SK-N-DZ (cell line): ENCODE measurements at places on chromosomes 12 and 14.

- DNase-seq: peak; percentile 67
These were observed 124.4 kb downstream of the RAD51B start for GRCh38 chr14:67943947-67944346.

DNA sequence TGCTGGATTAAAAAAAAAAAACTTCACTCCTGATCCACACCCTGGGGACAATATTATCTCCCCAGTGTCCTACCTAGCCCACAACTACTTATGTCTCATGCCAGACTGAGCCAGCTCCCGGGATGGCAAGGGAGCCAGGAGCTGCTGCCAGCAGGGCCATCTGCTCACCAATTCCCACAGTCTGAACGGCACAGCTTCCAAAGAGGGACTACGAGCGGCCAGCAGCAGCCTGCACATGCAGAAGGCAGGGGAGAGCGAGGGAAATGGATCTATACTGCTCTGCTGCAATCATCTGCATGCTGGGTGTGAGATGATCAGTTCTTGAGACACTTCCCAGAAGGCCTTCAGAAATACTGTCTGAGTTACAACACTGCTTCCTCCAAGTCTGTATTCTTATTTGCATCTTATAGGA is 11.1 kb downstream of the SSH1 start:
- no peak for DNase-seq

DNA sequence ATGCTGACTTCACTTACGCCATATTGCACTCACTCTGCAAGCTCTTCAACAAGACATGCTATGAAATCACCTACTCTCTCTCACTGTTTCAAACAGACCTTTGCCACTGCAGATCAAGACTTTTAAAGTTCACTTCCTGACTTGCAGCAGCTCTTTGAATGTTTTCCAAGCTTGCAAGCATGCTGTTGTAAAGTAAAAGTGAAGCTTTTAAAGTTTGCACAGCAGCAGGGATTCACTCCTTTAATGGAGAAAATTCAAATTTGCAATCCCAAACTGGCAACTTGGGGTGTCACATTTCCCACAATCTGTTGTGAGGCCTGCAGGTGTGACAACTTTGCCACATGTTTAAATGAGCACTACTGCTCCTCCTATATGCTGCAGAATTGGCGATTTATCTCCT is 270.9 kb downstream of the ALX1 start:
- DNase-seq: no peak

- no peak for DNase-seq
These were observed 23.6 kb downstream of the TRHDE start for GRCh38 chr12:72295744-72296143.

DNA sequence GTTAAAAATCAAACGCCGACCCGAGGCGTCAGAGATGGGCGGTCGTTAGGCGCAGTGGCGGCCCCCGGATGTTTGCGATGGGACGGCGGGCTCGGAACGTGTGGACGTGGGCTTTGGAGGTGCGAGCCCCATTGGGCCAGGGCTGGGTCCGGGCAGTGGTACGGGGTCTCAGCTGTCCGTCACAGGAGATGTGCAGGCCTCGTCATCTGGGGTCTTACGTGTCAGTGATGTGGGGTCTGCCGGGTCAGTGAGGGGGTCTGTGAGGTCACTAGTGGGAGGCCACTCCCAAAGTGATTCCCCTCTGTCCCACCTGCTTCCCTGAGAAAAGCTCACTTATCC is 21.6 kb upstream of the CHFR start:
- DNase-seq: no peak

DNA sequence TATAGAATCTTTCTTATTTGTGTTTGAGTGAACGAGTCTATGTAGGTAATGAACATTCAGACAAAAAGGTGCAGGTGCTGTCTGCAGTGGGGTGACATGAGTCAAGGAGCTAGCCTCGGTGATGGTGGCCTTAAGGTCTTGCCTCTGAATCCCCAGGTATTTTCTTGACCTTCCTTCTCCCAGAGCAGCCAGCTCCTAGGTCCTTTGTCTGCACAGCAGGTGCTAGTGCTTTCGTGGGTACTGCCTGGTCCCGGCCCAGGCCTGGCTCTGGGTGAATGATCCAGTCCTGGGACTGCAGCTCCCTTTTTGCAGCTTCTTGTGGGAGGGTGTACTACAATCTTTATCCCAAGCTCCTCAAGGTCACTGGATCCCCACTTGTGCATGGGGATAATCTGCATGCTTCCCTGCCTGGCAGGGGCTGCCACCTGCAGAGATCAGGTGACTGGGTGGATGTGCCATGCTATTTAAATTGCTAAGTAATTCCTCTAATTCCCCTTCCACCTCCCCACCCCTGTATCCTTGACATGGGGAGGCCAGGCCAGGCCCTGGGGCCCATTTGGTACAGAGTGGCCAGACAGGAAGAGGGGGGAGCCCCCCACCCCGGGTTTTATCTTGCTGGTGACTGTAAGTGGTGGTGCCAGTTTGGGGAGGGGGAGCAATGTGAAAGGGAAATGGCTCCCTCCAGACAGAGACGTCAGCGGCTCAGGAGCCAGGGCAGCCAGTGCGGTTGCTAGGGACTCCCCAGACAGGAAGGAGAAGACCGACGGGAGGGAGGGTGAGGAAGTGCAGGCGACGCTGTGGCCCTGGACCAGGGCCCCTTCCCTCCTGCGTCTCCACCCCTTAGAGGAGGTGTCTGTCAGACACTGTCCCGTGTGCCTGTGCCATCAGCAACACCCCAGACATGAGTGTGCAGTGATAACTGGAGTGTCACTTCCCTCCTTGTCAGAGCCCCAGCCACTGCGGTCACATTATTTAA is 6.7 kb downstream of the VASH1 start:
- no peak for DNase-seq

GRCh38 chr14:94173885-94174603 is at the start of gene PPP4R4:
Gene PPP4R4 (plus strand): TSS chr14:94174322. CDS start chr14:94174466, 144 bp downstream.
- peak; percentile 77 for DNase-seq

DNA sequence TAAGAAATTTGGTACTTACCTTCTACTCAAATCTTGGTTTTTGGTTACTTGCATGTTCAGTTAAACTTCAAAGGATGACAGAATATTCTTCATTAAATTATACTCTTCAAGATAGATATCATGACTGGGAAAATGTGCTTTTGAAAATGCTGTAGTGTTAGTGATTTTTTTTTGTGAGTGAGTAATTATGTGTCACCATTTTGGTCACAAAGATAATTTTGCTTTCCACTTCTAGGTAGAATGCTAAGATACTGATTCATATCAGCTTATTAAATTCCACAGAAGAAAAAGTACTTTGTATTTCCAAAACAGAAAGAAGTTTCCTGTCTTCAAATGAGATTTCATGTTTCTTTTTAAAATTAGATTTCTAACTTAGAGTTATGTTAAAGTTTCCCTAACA is 61.2 kb downstream of the ATXN7L3B start:
- no peak for DNase-seq

DNA sequence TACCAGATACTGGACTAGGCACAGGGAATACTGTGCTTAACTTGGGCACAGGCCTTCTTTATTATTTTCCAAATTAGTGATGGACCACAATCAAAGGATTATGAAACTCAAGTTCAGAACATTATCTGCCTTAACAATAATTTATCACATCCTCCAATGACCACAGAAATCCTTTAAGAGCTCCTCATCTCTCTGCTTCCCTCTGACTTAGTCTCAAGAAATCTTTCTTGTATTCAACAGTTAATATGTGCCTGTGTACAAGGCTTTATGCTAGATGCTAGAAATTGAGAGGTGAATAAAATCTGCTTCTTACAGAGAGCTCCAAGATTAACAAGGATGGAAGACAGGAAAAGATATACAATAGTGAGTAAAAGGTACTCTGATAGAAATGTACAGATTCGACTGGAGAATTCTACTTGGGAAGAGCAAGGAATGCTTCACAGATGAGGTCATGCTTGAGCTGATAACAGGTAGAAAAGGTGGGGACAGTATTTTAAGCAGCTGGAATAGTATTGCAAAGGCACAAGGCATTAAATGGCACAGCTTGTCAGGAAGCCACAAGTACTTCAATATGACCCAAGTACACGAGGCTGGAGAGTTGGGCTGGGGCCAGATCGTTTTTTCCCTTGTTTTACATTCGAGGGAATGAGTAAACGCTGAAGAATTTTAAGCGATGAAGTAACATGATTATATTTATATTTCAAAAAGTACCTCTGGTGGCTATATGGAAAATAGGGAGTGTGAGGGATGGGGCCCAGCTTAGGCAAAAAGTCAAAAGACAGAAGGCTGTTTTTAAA is 55.1 kb upstream of the ARID2 start:
- no peak for DNase-seq

- DNase-seq: no peak
These were observed 34.1 kb downstream of the ACADS start for GRCh38 chr12:120759591-120760348.

- DNase-seq: no peak
These were observed 5.1 kb downstream of the JPH4 start for GRCh38 chr14:23573384-23574015.

GRCh38 chr12:45989287-45989686 is 1.1 kb downstream of the SCAF11 start:
- no peak for DNase-seq

GRCh38 chr14:104689109-104689880 is at the start of gene INF2:
Gene INF2 (plus strand): TSS chr14:104689618. CDS start chr14:104701366, 11,748 bp downstream.
- peak; percentile 41 for DNase-seq

DNA sequence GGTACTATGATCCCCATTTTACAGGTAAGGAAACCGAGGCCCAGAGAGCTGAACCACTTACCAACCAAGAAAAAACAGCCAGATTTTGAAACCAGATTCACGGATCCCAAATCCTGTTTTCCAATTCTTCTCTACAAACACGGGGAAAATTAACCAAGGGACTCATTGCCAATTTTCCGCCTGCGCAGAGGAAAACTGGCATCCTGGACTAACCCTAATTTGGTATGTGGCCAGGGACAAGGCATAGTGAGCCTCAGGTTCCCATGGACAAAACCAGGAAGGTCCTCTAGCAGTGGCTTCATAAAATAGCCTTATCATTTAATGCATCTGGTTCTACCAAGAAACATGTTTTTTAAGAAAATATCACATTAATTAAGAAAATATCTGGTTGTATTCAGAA is 517.3 kb downstream of the MED13L start:
- no peak for DNase-seq

GRCh38 chr12:11836282-11837151 is 187.0 kb downstream of the ETV6 start:
- no peak for DNase-seq

DNA sequence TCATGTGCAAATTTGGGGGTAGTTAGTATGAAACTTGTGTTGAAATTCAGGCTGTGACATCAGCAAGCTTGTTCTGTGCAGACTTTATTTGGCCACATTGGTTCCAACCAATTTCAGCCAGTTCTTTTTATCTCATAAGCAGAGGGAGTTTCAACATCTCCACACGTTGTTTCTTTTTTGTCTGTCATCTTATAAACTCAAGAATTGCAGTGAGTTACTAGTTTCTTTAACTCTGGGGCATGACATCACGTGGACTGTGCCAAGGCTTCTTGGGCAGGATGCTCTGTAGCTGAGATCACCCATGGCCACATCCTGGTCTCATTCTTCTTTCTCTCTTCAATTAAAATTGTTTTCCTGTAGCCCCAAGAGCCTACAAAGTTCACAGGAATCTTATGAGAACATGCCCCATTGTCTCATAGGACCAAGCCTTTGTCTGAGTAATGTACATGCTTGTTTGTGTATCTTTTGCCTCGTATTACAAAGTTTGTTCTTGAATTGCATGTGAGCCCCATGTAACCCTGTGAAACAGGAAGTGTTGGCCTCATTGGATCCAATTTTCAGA is 982.0 kb upstream of the TMEM132C start:
- DNase-seq: no peak

GRCh38 chr12:112374166-112374740 is 8.0 kb downstream of the HECTD4 start:
- no peak for DNase-seq

DNA sequence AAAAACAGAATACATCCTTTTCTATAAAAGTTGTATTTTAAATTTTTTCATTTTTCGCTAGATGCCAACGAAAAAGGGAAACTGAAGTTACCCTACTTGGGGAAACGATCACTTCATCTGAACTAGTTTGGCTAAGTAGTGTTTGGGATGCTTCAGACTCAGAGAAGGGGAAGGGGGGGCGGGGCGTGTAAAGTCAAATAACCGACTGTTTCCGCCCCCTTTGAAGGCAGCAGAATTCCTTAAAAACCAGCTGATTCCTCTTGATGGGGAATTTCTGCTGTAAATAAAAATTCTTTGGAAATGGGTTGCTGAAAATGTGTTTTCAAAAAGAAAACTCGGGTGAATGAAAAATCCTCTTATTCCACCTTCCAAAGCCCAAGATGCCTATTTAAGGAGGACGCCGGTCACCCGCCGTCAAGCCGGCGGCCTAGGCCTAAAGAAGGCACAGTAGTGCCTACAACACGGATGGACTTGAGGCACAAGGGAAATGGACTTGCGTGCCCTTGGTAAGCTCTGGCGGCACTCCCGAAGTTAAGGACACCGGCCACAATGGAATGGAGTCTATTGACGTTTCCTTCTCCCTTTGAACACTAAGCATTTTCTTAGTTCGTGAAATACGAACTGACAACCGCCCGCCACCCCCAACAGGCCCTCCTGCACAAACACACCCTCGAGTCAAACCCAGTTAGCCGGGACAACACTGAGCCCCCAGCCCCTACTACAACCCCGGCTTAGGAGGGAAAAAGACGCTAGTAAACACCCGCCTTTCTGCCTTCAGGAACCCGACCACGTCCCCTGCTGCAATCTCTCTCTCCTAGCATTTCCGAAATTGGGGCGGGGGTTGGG is 1.9 kb downstream of the ATXN2 start:
- peak; percentile 70 for DNase-seq

GRCh38 chr12:128753438-128753837 is 70.3 kb downstream of the SLC15A4 start:
- DNase-seq: no peak

DNA sequence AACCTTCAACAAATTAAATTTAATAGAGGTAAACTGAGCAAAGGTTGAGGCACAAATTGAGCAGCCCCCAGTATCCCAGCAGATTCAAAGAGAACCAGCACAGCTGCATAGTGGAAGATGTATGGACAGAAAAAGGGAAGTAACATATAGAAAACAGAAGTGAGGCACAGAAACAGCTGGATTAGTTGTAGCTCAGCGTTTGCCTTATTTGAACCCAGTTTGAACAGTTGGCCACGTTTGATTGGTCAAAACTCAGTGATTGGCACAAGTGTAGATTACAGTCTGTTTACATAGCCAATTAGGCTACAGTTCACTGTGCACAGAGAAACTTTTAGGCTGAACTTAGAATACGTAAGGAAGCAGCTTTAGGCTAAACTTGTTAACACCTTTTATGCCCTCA is 315.5 kb downstream of the RMST start:
- DNase-seq: no peak

- DNase-seq: no peak
These were observed 122.7 kb upstream of the LMNTD1 start for GRCh38 chr12:25675808-25676207.

DNA sequence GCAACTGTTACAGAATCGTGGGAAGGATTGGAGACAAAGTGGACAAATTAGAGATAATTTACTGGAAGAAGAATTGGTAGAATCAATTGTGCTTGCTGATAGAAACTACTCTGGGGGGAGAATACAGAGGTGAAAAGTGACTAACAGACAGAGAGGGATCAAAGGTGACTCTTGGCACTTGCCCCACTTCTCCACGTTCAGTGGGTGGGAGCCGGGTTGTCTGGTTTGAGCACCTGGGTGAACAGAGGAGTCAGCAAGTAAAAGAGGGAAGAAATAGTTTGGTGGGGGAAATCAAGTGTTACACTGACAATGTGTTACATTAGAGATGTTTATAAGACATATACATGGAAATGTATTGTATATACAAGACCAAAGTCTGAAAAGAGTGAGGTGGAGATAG is 69.1 kb downstream of the PPP2R5E start:
- no peak for DNase-seq

- peak; percentile 61 for DNase-seq
These were observed 439.7 kb downstream of the ADAMTS20 start for GRCh38 chr12:43112101-43112920.

- no peak for DNase-seq
These were observed 7.1 kb downstream of the ERG28 start for GRCh38 chr14:75653563-75653962.
